GM19239 (cell line): ENCODE measurements at places on chromosomes 16 and 17.

DNA sequence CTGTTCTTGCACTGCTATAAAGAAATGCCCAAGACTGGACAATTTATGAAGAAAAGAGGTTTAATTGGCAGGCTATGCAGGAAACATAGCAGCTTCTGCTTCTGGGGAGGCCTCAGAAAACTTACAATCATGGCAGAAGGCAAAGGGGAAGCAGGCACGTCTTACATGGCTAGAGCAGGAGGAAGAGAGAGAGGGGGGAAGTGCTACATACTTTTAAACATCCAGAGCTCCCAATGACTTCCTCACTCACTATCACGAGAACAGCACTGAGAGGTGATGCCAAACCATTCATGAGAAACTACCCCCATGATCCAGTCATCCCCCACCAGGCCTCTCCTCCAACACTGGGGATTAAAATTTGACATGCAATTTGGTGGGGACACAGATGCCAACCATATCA lies 13.3 kb downstream of the WFIKKN2 start:
- DNase-seq, result no peak

GRCh38 chr16:71919035-71919434 lies 23.7 kb downstream of the IST1 start:
- peak; percentile 26 for DNase-seq

GRCh38 chr17:1639549-1640180 lies 5.9 kb downstream of the SCARF1 start:
- DNase-seq, result no peak

- no peak for DNase-seq
Measured at GRCh38 chr17:38685491-38685890, 10.7 kb upstream of the EPOP start.

GRCh38 chr17:16937431-16937830 lies 34.5 kb downstream of the TNFRSF13B start:
- no peak for DNase-seq
